Stimulated activated CD8-positive, alpha-beta memory T cell treated with anti-CD3 and anti-CD28 coated beads, Interleukin-7, amount 100 ng/mL, for 24 hours (primary cell): ENCODE measurements at places on chromosomes 13 and 19.
A peak's percentile ranks its signal among the peaks of the same experiment; 100 is the strongest.

DNA sequence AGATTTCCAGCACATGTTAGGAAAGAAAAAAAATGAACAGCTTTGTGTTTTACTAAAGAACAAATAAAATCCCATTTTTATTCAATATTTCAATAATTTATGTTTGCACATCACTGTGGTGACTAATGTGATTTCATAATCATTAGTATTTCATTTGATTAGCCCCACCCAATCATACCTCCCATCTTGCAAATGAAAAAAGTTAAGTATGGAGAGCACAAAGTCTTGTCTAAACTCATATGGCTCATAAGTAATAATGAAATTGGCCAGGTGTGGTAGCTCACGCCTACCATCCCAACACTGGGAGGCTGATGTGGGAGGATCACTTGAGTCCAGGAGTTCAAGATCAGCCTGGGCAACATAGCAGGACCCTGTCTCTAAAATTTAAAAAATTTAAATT, 3.8 kb downstream of the ZNF490 start:
- no peak for DNase-seq

DNA sequence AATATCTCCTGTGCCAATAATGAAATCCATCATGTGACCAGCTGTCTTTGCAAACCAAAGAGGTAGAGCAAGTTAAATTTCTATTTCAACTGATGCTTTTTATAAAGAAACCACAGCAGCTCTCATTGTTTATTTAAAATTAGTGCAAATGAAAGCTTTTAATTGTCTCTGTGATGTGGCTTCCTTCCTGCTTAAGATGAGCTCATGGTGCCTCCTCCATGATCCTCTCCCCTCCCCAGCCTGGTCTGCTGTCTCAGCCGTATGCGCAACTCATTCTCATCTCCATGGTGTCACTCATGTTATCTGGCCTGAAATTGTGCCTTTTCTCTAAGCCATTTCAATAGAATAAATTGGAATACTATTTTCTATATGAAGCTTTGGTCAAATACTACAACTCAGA, 270.6 kb downstream of the FGF14 start:
- no peak for DNase-seq

DNA sequence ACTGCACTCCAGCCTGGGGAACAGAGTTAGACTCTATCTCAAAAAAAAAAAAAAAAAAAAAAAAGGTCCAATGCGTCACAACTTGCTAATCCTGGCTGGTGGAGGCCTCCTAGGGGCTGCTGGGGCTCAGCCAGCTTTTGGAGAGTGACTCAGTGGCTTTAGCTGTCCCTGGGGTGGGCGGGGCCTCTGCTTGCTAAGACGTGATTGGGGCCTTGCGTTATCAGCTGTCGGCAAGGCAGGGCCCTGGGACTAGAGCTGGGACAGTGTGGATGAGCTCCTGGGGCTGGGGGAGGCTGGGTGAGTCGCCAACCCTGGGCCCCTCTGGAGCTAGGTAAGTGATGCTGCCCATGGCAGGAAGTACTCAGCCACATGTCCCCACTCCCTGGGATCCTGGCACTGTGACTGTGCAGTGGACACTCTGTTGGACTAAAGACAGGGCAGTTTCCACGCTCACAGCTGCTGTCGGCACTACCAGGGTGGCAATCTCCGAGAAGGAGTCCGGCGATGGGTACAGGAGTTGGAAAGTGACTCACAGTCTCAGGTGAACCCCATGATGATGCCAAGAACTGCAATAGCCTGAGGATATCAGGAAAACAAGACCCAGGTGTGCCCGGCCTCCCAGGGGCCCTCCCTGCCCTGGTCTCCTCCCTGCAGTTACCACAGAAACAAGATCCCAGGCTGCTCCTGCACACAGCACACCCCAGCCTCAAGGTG, 32.2 kb downstream of the F2RL3 start:
- no peak for DNase-seq

- DNase-seq = peak; percentile 65
Measured at GRCh38 chr19:38387550-38388348, at the start of gene GGN. Gene GGN (minus strand): TSS chr19:38388034. CDS start chr19:38387261, 773 bp downstream.

DNA sequence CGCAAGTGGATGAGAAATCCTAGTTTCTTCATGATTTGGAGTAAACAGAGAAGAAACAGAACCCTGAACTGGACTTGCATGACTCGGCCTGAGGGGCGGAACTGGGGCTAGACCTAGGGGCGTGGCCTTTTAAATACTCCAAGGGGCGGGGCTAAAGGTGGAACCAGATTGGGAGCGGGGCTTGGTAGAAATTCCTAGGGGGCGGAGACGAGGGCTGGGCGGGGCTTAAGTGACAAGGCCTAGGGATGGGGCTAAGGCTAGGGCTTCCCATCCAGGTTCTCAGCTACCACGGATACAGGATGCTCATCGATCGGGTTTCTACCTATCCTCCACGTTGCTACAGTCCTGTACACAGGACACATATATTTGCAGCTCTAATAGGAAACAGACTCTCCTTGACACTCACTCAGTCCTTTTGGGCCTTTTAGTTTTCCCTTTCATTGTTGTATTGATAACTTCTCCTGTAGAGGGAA, 372 bp upstream of the ZNF699 start:
- DNase-seq = peak; percentile 74

DNA sequence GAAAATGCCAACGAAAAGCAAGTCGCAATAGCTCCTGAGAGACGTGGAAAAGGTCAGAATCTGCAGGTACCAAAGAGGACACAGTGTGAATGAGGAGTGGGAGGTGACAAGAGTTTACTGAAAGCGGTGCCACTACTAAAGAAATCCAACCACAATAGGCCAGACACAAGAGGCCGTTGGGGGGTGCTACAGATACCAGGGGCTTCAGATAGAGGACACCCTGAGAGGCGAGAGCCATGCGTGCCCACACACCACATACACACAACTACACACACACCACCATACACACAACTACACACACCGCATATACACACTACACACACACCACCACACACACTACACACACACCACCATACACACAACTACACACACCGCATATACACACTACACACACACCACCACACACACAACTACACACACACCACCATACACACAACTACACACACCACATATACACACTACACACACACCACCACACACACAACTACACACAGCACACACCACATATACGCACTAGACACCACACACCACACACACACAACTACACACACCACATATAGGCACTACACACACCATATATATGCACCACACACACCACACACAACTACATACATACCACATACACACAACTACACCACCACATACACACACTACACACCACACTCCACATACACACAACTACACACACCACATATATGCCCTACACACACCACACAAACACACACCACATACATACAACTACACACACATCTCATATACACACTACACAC, 28.5 kb downstream of the CRYL1 start:
- DNase-seq = no peak

DNA sequence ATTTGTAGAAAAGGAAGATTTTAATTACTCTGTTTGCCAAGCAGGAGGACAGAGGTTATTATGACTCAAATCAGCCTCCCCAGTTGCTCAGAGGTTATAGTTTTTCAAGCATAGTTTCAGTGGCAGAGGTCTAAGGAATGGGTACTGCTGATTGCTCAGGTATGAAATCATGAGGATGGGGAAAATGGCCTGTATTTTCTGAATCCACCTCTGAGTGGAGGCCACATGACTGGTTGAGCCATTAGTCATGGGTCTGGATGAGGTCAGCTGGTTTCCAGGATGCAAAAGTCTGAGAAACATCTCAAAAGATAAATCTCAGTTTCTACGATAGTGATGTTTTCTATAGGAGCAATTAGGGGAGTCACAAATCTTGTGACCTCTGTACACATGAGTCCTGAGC, 62.8 kb upstream of the CEACAM8 start:
- no peak for DNase-seq

DNA sequence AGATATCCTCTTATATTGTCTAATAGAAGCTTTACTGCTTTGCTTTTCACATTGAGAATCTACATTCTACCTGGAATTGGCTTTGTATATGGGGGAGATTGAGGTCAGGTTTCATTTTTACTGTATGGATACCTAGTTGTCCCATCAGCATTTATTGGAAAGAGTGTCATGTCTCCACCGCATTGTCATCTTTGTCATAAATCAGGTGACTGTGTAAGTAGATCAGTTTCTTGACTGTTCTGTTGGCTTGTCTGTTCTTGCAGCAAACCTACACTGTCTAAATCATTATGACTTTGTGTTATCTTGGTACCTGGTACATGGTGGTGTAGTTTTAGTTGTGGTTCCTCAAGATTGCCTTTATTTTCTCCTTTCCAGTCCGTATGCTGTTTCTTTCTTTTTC, 5.8 kb downstream of the URI1 start:
- no peak for DNase-seq

- DNase-seq = no peak
Measured at GRCh38 chr19:3361384-3362216, 4.8 kb upstream of the NFIC start.

GRCh38 chr19:45442778-45443461, 19.2 kb upstream of the ERCC1 start:
- no peak for DNase-seq

DNA sequence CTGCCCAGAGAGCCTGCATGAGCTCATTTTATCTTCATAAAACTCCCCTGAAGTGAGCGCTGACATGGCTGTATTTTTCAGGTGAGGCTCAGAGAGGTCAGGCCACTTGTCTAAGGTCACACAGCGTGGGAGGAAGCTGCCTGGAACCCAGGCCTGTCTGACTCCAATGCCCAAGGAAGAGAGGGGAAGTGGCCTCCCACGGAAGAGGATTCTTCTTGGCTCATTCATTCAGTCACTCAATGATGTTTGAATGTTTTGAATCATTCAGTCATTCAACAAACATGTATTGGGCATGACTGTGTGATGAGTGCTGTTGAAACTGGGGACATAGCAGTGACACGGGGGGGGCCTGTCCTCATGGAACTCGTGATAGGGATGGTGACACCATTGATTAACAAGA, 12.0 kb downstream of the ACTL9 start:
- DNase-seq = no peak

DNA sequence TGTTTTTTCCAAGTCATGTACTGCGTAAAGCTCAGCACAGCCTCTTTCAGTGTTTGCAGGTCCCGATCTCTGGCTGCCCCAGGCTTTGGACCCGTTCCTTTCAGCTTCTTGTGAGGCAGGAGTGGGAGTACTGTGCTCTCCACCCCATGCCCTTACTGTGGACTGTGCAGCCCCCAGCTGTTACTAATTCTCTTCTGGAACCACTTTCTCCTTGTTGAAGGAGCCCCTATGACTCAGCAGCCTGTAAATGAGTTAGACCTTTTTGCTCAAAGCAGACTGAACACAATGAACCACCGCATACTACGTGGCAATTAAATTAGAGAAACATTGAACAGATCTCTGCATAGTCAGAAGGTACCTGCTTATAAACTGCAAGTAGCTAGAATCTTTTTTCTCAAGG, 39.0 kb downstream of the SERTM1 start:
- no peak for DNase-seq

DNA sequence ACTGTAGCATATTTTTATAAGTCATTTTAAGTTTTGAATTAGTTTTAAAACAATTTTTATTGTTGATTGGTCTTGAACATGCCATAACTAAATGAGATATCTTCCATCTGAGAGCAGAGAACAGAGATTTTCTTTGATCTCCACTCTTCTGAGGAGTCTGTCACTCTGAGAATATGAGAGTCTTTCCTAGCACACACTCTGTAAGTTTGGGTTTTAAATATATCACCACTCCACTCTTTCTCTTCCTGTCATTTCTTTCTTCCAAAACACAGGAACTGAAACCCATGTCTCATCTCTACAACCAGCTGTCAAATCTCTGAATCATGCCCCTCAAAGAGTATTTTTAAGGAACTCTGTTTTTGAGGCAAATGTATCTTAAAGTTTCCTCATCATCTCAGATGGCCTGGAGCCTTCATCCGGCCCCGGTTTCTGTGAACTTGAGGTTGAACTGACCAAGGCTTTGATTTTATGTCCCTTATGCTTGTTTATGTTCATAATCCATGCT, 698.2 kb upstream of the SGCG start:
- no peak for DNase-seq

DNA sequence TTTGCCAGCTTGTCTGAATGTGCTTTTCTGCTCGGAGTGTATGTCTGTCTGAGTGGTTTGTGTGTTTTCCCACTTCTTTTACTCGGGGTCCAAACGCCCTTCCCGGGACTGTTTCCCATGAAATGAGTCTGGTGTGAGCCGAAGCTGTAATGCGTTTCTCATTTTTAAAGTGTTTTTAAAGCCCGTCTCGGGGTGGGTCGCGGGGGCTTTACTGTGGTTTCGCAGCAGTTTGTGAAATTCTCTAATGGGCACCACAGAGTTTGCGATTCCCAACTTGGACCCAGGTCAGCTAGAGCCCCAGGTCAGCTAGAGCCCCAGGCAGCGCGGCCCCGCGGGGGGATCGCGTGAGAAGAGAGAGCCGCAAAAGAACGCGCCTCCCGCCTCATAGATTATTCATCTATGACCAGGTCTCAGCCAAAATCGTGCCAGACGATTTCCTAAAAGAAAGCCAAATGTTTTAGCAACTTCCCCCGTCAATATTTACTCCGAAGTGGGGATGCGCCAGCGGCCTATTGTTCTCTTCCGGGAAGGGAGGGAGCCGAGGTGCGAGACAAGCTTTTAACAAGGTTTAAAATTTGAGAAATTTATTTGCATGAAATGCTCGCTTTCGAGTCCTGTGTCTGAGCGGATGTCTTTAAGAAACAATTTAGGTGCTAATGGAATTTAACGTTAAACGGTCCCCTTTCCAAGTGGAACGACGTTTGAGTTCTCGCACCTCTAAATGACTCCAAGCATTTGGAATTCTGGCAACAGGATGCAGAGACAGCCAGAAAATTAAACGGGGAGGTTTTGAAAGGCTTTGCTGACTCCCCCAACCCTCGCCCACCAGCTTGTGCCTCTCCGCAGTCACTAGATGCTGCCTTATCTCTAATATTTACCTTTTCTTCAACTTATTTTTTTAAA, 2.2 kb downstream of the ZIC2 start:
- no peak for DNase-seq

DNA sequence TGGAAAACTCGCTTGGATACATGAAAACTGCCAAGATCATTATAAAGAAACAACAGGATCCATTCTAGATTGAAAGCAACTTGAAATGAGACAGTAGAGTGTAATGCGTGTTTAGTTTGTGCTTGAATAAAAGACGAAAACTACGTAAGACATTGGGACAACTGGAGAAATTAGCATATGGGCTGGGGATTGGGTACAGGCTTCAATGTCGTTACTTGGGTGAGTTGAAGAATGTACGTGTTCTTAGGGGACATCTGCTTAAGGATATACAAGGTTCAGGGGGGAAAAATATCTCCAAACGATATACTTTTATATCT, 471 bp upstream of the ERVK3-1 start:
- no peak for DNase-seq

GRCh38 chr19:33437393-33437820, 63.9 kb downstream of the CEBPG start:
- no peak for DNase-seq

GRCh38 chr13:80239116-80239515, 101.8 kb downstream of the SPRY2 start:
- no peak for DNase-seq

- no peak for DNase-seq
Measured at GRCh38 chr13:24313439-24313838, 4.1 kb downstream of the C1QTNF9 start.

GRCh38 chr13:23567906-23568460, 2.2 kb upstream of the TNFRSF19 start:
- no peak for DNase-seq
